Activated gamma-delta T cell treated with Interleukin-2 at 50 U/mL for 16 hours (primary cell): ENCODE measurements at places on chromosomes 7 and 10.

- no peak for DNase-seq
These were observed 323.7 kb upstream of the ANKRD30A start for GRCh38 chr10:36801660-36802059.

- no peak for DNase-seq
These were observed 9.8 kb upstream of the GRID1 start for GRCh38 chr10:86376403-86376802.

DNA sequence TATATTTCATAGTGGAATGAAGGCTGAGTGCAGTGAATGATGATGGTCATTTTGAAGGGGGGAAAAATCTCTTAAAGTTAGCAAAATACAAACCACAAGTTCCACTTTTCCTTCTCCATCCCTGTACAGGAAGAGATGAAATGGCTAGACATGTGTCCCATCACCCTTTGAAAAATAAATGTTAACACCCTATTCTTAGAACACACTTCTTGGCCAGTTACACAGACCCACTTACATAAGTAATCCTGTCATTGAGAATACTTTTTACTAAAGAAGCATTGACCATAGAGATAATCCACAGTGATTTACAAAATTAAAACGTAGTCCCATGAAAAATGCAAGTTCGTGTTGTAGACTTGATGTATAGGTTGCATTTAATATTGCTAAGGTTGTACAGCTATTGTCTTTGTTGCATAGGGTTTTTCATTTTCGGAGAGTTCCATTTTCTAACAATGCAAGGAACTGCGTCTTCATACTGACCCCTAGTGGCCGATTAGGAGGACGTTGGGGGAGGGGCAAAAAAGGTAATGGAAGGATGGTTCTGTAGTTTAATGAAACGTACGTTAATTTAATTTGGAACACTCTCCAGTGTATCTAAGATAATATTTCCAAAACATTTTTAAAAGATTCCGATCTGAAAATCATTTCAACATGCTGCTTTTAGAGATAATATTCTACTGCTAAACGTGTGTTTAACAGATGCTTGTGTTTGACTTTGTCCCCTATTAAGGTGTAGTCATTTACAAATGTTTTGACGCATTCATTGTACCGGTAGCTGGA is 60.9 kb downstream of the ARMC3 start:
- peak; percentile 75 for DNase-seq

- peak; percentile 72 for DNase-seq
These were observed 18.4 kb downstream of the GIMAP5 start for GRCh38 chr7:150755473-150756099.

DNA sequence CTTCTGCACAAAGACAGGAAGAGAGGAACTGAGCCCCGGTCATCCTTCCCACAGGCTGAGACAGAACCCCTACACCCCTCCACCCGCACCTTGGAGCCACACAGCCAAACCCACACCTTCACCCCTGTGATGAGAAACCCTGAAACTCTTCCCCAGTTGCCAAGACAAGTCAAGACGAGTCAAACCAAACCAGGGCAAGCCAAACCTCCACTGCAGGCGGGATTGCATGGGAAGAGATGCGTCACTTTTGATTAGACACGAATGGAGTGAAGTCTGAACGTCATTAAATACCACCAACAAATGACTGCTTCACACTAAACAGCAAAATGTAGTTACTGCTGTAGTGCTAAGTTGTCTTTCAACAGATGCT is 73.8 kb downstream of the PRPF18 start:
- DNase-seq = no peak

- no peak for DNase-seq
These were observed 142.9 kb upstream of the ITGB1 start for GRCh38 chr10:33100781-33101391.

GRCh38 chr10:62735464-62736167 is 68.9 kb upstream of the ADO start:
- no peak for DNase-seq

DNA sequence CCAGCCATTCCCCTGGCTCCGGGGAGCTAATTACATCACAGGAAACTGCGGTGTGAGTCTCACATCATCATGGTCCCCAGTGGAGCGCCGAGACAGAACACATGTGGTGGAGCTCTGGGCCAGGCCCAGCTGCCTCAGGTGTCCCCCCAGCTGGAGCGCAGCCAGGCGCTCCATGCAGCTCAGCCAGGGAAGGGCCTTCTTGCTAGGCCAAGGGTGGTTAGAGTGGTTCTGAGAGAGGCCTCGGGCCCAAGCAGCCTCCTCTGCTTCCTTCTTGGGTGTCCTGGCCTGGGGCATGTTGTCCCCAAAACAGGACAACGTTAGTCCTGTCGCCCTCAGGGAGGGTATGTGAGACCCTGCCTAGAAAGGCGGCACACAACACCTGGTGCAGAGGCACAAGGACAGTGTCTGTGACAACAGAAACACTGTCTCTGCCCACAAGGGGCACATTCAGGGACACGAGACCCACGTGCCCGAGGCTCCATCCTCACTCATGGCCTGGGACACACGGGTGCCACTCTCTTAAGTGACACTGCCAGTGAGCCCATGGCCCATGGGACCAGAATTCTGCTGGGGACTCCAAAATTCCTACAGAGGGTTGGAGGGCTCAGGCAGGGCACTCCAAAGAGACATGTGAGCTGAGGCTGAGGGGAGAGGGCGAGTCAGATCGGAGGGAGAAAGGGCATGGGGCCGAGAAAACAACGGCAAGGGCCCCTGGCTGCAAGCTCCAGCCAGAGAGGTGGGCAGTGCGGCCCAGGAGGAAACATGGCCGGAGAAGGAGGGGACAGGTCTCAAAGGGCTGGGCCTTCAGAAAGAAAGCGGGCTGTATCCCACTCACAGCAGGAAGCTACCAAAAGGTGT is 37.0 kb upstream of the RET start:
- no peak for DNase-seq

DNA sequence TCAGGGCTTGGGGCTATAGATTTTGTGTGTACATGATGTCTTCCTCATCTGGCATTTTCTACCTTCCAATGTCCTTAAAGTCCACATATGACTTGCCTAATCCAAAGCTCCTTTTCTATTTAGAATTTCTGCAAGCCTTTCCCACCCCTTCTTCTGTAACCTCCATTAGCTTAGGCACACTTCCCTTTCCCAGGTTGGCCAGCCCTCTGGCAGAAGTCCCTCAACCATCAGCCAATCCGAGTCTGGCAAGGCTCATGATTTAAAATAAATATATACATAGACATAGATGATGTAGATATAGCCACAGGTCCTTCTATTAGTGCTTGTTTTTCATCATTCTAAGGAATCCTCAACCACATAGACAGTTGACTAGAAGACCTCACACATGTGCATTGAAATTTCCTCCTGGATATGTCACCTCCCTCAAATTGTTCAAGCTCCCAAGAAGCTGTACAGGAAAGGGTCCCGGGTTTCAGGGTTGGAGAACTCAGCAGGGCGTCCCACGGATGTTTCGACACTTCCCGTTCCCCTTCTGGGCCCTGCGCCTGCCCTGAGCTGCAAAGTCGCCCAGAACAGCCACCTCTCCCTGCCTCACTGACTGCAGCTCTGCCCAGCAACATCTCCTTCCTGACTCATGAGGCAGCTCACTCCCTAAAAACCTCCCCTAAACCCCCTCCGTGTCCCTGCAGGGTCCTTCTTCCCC is 20.4 kb upstream of the PIK3AP1 start:
- DNase-seq = no peak

- no peak for DNase-seq
These were observed 168.2 kb downstream of the SEPTIN7 start for GRCh38 chr7:35969066-35969465.

DNA sequence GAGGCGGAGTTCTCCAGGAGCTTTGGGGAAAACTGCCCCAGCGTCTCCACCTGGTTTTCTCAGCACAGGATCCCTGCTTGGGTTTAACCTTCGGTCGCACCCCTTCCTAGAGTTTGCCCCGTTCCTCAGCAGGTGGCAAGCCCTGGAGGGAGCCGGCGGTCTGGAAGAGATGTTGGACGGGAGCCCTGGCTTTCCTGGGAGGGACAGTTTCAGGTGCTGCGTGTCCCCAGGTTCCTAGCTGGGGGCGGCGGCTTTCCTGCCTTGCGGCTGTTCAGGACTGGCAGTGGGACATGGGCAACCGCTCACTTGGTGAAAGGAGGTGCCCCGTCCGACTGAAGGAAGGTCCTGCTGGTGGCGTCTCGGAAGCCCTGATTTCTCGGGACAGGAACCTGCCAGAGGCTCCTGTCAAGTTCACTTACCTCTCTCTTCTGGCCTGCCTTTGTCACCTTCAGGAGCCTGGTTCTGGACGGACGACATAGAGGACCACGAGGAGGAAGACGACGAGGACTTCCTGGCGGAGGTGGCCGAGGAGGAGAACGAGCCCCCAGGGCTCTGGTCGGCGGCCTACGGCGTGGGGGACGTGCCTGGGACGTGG is 14.8 kb downstream of the ZNF316 start:
- DNase-seq = no peak

GRCh38 chr10:77643795-77644468 is 6.3 kb upstream of the KCNMA1 start:
- peak; percentile 24 for DNase-seq

DNA sequence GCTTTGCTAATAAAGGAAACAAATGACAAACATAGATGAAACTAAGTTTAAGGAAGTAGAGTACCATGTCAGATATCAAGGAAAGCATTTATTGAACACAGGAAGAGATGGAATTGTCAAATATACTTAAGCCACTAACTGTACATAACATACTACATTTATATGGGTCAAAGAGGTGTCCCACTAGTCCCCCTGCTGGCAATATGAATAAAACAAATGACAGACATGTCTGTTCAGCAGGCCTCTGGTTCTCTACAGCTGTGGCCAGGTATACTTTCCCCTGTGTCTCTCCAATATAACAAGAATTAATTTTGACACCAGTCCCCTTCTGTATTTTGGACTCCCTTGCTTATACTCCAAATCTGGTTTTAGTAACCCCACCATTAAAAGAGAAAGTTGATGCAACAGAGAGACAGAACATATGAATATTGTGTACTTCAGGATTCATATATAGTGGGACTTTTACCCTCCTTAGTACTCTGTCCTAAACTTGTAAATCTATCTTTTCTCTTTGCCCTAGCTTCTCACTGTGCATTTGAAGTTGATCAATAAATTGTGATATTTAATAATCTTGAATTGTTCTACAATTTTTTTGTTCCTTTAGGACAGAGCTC is 42.9 kb downstream of the CD36 start:
- DNase-seq = no peak

DNA sequence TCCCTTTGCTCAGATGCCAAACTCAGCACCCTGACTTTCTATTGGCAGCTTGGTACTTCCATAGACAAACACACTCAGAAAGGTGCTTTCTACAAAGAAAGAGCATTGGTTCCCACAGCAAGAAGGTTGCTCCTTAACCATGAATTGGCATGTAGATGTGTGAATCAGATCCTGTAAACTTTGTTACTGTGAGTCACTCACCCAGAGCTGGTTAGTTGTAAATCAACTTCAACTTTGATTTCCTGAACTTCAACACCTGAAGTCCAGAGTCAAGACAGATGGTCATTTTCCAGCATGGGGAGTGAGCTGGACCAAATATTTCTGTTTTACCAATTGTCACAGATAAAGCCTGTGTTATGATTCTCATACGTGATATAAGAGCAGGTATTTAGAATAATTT is 797.2 kb downstream of the TNS3 start:
- no peak for DNase-seq

GRCh38 chr10:1345368-1345767 is 289.2 kb downstream of the WDR37 start:
- no peak for DNase-seq

DNA sequence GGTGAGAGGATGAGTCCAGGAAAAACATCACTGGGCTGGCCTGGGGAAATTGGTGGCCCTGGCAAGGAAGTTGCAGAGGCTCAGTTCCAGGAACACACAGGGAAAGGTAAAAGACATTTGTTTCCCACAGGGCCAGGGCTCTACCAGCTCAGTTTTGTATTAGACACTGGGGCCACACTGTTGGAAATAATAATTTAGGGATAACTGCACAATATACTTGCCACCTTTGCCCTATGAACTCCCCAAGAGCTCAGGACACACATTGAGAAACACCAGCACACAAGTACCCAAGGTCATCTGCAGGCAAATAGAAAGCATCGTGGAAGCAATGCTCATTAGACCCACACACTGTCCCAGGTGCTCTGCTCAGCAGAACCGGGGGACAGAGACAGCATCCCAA is 617.6 kb downstream of the PTPRN2 start:
- no peak for DNase-seq

DNA sequence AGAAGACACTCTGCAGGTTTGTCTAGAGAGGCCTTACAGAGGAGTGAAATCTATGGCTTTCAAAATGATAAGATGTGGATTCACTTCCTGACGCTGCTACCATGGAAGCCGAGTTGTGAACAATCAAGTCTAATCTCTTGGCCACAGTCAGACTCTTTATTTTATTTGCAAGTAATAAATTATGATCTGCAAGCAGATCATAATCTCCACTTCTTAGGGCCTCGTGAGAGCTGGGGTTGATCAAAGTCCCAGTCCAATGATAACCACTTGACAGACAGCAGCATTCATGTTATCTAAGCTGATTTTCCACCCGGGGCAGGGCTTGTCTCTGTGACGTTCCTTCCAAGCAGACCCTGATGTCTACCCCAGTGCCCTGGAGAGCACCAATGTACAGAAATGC is 776.4 kb upstream of the AUTS2 start:
- DNase-seq = no peak

DNA sequence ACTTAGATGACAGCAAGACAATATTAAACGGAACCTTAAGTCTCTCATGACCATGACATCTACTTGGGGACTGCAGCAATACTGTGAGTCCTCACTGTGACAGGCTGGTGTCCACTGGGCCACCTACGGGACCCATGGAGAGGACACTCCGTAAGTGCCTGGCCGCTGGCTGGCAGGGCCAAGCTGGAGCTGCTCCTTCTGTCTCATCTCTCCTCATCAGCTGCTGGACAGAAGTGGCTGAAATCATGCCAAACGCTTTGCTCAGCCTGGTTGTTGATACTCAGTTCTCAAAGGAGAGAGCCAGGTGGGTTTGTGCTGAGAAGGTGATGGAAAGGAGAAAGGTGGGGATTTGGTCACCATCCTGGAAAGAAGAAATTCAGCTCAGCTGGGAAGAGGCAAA is 33.3 kb downstream of the AFAP1L2 start:
- DNase-seq = no peak

GRCh38 chr10:52250510-52250909 is 63.6 kb upstream of the DKK1 start:
- DNase-seq = no peak

- DNase-seq = no peak
These were observed 75.4 kb downstream of the RABGEF1 start for GRCh38 chr7:66815951-66816350.

GRCh38 chr10:11256896-11257295 is 239.2 kb downstream of the CELF2 start:
- no peak for DNase-seq

DNA sequence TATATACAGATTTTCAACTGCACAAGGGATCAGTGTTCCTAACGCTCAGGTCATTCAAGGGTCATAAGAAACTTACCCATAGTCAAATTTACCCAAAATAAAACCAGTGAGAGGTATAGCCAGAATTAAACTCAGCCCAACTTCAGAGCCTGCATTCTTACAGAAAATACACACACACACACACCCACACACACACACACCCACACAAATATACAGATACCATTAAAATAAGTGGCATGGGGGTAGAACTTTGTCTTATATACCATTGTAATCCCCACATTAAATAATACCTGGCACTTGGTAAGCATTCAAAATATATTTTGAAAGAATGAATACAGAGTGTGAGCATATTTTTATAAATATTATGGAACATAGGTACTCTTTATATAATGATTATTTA is 93.8 kb downstream of the CHCHD3 start:
- DNase-seq = no peak

GRCh38 chr10:85513436-85513835 is 853.2 kb downstream of the GRID1 start:
- no peak for DNase-seq
